Kidney glomerular epithelial cell (primary cell): ENCODE measurements at places on chromosomes 1 and 21.

GRCh38 chr1:227789084-227790033 lies 26.1 kb upstream of the PRSS38 start:
- DNase-seq = no peak

DNA sequence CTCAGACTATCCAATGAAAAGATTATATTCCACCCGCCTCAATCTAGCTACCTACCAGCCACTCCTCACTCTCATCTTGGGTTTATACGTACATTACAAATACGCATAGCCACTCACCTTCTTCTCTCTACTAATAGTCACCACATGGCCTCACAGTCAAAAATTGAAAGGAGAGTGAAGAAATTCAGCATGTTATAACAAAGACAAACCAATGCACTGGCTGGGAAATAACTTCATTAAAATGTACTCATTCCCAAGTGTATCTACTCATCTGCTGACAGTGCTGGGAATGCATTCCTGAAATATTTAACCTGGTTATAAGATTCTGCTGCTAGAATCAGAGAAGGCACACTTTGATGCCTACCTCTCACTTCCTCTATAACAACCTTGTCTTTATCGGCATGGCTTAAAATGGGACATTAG lies 6.5 kb downstream of the ZNF644 start:
- DNase-seq = peak; percentile 30

DNA sequence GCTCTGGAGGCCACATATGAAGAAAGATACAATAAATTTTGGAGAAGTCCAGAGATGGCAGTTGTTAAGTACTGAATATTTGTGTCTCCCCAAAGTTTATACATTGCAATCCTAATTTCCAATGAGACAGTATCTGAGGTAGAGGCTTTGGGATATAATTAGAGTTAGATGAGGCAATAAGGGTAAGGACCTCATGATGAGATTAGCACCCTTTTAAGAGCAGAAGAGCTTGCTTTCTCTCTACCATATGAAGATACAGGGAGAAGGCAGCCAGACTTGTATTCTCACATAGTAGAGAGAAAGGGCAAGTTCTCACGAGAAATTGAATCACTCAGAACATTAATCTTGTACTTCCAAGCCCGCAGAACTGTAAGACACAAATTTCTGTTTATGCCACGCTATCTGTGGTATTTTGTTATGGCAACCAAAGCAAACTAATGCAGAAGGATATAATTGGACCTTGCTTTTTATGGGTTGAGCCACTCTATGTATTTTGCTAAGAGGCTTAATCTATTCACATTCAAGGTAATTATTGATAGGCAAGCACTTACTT lies 430.1 kb downstream of the KCNT2 start:
- DNase-seq = no peak

GRCh38 chr1:229102741-229103391 lies 168.0 kb upstream of the RAB4A start:
- no peak for DNase-seq

- peak; percentile 45 for DNase-seq
Measured at GRCh38 chr1:169928438-169929209, 34.9 kb upstream of the SCYL3 start.

DNA sequence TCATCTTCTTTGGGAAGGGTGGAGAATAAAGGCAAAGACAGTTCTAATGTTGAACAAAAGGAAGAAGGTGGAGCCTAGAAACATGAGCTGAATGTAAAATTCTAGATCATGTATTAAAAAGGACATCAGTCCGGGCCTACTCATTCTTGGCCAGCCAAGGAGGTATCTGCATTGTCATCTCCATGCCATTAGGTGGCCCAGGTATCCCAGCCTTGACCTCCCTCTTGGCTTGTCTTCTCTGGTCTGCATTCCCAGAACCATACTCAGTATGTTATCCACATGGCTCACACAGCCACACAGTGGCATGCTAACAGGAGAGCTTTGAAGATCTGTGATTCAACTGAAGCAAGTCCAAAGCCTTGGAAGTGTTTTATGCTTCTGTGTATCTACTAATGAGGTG lies 369.8 kb upstream of the KAZN start:
- DNase-seq = no peak

GRCh38 chr1:56992318-56993125 lies 26.7 kb upstream of the C8B start:
- DNase-seq = no peak

DNA sequence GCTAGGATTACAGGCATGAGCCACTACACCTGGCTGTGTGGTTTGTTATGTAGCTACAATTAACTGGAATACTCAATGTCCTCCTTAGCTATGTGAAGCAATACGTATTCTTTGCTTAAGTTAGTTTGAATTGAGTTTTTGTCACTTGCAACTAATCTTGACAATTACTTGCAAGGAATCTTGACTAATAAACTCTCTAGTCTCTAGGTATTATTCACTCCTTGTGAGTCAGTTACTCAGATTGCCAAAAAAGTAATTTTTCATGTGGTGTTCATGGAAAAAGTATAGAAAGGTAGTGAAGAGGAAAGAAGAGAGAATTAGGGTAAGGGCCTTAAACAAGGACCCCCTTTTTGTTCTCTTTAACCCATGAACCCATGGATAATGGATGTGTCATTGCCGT lies 7.6 kb upstream of the SNX27 start:
- no peak for DNase-seq

DNA sequence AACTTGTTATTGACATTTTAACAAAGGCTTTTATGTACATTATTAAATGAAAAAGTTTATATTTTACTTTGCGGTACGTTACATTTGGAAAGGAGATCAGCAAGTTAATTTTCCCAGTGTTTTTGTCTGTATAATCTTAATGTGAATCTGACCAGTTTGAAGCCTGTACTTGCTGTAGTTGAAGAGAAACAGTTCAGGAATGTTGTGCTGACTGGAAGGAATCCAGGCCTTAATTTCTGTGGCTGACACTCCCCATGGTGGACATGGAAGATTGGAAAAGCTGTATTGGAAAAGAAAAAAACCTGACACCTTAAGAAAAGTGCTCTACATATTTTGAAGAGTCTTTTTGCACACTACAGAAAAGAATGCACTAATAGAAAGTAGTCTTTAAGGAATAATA lies 15.5 kb downstream of the LEPR start:
- DNase-seq = peak; percentile 17

DNA sequence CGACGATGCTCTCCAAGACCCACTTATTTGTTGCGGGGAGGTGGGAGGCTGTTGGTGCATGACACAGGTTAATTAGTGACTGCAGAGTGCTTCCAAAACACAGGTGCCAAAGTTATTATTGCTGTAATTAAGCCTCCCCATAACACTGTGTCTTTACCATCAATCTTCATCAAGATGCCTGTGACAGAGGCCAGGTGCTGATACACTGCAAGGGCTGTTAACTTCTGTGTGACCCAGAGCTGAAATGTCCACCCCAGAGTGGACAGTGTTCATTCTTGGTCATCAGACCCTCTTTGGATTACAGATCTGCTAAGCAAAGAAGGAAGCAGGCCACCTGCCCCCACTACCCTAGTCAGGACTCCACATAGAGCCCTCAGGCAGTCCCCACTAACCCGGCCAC lies 55.5 kb downstream of the CAPN8 start:
- no peak for DNase-seq

GRCh38 chr1:241767737-241768136 lies 80.3 kb upstream of the EXO1 start:
- DNase-seq = no peak

- DNase-seq = no peak
Measured at GRCh38 chr1:153389973-153390879, 647 bp downstream of the S100A8 start.

GRCh38 chr1:32907435-32907834 lies 6.2 kb upstream of the TMEM54 start:
- DNase-seq = no peak

- DNase-seq = no peak
Measured at GRCh38 chr1:38527373-38527966, 332.1 kb downstream of the RRAGC start.

- DNase-seq = no peak
Measured at GRCh38 chr1:240682859-240683242, 70.9 kb upstream of the GREM2 start.

- DNase-seq = no peak
Measured at GRCh38 chr1:29621826-29622435, 385.6 kb downstream of the PTPRU start.

DNA sequence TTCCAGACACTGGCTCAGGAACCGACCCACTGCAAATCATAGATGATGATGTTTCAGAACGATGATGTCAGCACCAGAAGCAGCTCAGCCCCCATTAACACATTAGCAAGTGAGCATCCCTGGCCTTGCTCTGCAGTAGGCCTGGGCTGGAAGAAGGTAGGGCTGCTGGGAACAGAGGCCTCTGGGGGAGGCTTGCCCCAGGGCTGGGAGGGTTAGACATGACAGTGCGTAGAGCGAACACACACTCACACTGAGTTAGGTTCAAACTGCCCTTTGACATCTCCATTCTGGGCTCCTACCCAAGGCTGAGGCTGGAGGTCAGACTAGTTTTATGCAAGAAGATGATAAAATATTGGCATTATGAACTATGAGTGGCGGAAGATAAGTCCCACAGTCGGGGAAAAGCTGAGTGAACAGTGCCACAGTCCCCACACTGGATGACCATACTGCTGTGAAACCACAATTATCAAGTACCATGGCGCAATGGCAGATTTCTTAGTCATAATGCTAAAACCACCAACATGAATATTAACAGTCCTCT lies 91.1 kb downstream of the DMRTB1 start:
- DNase-seq = no peak

DNA sequence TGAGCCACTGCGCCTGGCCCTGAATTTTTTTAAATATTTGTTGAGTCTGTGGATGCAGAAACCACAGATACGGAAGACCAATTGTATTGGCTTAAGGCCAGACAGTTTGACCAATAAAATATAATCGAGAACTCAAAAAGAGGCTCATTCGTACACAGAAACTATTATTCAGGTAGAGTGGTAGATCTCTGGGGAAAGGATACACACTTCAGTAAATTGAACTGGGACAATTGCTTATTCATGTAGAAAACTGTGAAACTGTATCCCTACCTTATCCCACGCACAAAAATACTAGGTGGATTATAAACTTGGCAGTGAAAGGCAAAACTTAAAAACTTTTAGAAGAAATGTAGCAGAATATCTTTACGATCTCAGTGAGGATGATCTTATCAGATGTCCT lies 25.0 kb upstream of the SHE start:
- DNase-seq = no peak

- DNase-seq = no peak
Measured at GRCh38 chr1:58201492-58202106, 344.9 kb downstream of the OMA1 start.

DNA sequence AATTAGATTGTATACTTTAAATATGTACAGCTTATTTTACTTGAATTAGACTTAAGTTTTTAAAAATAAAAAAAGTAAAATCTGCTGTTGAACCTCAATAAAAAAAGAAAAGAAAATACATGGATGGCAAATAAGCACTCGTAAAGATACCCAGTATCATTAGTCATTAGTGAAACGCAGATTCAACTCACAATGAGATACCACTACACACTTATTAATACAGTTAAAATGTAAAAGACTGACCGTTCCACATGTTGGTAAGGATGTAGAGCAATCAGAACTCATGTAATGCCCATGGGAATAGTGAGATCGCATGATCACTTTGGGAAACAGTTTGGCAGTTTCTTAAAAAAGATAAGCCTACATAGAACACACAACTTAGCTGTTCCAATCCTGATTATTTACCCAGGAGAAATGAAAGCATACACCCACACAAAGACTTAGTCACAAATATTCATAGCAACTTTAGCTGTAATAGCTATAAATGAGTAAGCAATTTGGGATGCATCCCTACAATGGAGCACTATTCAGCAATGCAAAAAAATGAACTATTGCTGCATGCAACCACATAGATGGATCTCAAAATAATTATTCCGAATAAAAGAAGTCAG lies 7.3 kb downstream of the SH2D1B start:
- DNase-seq = no peak

- peak; percentile 30 for DNase-seq
Measured at GRCh38 chr1:88802950-88803349, 88.4 kb downstream of the GTF2B start.

- no peak for DNase-seq
Measured at GRCh38 chr1:85339656-85340399, 63.4 kb upstream of the BCL10 start.

- no peak for DNase-seq
Measured at GRCh38 chr1:16393570-16394521, 26.8 kb downstream of the SZRD1 start.

DNA sequence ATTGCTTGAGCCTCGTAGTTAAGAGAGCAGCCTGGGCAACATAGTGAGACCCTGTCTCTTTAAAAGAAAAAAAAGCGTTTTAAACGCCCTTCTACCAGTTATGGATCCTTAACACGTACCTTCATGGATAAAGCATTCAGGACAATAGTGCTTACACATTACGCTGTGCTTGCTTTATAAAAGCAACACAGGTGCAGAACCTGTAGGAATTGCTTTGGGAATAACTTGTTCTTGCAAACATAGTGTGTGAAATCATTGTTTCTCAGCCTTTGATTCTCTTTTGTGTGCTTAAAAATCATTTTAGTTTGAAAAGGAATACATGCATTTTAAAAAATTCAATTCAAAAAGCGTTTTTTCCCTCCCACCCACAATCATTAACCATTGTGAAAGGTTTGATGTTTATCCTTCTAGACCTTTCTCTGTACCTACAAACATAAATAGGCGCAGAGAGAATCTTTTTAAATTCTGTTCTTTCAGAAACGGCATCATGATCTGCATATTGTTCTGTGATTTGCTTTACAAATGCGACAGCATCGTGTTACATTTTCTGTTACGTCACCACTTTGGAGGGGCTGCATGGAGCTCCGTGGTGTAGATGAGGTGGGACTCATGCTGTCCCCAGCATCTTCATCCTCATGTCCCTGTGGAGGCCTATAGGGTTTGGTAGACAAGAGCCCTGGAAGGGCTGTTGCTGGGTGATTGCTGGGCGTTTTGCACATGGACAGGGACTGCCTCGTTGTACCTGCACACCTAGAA lies 54.6 kb downstream of the SPSB1 start:
- DNase-seq = no peak

DNA sequence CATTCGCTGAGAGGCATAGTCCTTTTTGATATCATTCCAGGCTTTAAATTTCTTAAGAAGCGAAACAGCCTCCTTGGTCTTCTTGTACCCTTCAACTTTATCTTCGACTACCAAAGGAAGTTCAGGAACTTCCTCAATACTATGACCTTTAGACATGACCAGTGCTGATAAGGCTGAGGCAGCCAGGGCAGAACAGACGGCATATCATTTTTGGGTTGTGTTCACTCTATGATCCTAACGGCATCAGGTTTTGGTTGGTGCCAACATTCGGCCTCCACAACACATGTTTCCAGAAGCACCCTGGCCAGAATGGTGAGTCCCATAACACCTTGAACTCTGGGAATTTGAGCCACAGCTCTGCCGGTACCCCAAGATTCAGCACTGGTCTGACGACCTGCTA lies 31.4 kb upstream of the MYOC start:
- no peak for DNase-seq
